ENCODE measurements at places on chromosomes 7 and 10.

- DNase-seq = no peak
Observed at GRCh38 chr10:633279-634245, 55.9 kb downstream of the DIP2C start.

DNA sequence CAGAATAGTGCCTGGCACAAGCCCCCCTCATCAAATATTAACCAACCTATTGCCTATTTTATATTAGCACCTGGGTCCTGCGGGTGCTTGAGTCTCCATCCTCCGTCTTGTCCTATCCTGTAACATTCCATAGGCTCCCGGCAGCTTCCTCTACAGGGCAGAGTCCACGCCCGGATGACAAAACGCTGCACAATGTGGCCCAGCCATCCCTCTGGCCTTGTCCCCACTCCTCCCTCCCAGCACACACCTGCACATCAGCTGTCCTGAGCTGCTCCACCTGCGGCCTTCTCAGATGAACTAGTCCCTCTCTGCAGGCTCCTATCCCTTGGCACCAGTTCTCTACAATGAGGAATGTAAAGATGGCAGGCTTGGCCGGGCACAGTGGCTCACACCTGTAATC is 153.5 kb upstream of the PDE1C start:
- no peak for DNase-seq

DNA sequence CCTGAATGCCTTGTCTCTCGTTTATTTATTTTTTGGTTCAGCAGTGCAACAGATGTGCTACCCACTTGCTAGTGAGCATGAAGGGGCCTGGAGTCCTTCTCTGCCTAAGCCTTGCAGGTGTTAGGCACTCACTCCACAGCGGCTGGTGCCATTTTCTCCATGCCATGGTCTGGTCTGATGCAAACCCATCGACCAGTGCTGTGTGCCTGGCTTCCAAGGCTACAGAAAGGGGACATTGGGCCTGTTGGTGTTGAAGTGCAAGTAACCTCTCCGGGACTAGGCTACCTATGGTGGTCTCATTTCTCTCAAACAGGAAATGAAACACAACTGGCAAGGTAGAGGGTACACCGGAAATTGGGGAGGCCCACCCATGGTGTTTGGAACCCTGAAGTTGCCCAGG is 198.1 kb downstream of the ADARB2 start:
- DNase-seq = no peak

- DNase-seq = no peak
Observed at GRCh38 chr7:78153285-78153684, 354.7 kb downstream of the PHTF2 start.

DNA sequence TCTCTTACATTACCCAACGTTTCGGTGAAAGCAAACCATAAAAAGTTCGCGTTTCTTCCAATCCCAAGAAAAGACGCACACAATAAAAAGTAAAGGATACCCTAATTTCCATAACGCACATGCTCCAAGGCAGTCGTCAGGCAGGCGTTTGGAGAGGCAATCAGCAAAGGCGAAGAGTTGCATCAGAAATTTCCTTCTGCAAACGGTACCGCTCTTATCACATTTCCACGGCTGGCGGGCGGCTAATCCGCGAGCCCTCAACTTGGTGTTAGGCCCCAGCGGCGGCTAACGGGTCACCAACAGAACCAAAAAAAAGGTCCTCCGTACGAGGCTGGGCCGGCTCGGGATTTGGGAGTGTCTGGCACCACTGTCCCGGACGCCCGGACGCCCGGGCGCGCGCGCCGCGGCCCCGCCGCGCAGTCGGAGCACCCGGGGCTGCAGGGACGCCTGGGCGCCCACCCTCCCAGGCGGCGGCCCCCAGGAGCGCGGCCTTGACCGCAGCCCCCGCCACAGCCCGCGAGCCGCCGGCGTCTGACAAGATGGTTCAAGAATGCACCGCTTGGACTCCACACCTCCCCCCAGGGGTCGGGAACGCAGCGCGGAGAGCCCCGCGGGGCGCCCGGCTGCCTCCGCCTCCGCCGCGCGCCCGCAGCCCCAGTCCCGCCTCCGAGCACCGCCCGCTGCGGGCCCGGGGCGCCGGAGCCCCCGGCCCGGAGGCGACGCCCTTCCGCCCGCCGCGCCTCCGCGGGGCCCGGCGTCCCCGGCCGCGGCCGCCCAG is 9.8 kb upstream of the GRB10 start:
- DNase-seq = peak; percentile 79

- DNase-seq = no peak
Observed at GRCh38 chr10:84204610-84205009, 10.3 kb downstream of the CDHR1 start.

DNA sequence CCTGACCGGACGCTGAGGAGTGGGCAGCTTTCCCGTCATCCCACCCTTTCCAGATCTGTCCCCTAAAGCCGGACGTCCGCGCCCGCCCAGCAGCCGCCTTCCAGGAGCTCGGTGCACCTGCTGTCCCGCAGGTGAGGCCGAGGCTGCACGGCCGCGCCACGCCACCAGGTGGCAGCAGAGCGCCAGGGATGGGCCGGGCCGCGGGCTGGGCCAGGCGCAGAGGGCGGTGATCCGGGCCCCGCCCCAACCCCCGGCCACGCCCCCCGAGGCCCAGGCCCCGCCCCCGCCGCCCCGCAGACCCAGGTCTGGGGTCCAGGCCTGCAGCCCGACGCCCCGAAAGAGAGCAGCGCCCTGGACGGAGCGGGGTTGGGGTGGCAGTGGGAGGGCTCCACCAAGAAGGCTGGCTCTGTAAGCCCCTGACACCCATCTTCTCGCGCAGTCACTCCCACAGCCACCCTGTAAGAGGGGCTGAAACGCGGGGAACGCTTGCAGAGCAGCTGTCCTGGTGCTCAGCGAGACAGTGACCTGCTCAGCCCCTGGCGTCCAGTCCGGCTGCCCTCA is 32.2 kb downstream of the FOXL3 start:
- peak; percentile 22 for DNase-seq

GRCh38 chr10:46317889-46318288 is 31.1 kb downstream of the ANTXRL start:
- no peak for DNase-seq

DNA sequence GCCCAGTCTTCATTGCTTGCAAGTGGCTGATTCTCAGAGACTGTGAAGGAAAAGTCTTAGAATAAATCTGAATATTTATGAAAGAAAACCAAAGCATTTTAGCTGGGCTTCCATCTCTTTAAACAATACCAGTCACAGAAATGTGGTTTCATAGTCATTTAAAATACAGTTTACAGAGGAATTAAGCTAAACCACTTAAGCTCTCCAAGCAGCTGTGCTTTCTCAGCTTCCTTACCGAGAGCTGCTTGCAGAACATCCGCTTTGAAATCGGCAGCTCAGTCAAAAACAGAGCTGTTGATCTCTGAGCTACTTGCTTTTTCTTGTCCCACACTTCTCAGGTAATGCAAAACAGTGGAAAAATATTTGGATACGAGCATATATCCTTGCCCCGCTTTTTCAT is 134.5 kb downstream of the DYNC1I1 start:
- DNase-seq = no peak

- peak; percentile 86 for DNase-seq
Observed at GRCh38 chr10:91603931-91604331, 28.9 kb downstream of the PPP1R3C start.

- DNase-seq = no peak
Observed at GRCh38 chr7:158904599-158904998, 48.2 kb downstream of the DYNC2I1 start.

DNA sequence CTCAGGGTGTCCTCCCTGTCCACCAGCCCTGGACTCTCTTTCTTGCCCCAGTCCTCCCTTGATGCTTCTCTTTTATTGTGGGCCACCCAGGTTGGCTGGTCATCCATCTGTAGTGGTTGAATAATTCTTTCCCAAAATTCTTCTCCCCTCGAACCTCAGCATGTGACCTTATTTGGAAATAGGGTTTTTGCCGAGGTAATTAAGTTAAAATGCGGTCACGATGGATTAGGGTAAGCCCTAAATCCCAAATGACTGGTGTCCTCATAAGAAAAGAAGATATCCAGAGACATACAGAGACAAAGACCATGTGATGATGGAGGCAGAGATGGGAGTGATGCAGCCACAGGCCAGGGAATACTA is 74.3 kb downstream of the GFRA1 start:
- no peak for DNase-seq

DNA sequence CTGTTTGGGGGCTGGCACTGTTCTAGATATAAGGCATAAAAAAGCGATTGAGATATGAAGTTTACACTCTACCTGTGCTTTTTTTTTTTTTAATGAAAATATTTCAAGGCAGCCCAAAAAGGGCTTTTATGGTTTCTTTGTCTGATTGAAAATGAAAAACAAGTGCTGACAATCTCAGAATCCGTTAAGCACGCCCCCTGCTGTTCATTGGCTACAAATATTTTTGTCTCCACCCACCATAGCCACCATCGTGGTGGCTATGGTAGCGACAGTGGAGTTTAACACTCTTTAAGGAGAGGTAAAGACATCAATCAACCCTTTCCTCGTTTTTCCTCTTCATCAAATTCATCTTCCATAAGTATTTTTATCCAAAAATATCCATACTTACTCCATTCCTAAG is 94.2 kb downstream of the CD36 start:
- DNase-seq = no peak

DNA sequence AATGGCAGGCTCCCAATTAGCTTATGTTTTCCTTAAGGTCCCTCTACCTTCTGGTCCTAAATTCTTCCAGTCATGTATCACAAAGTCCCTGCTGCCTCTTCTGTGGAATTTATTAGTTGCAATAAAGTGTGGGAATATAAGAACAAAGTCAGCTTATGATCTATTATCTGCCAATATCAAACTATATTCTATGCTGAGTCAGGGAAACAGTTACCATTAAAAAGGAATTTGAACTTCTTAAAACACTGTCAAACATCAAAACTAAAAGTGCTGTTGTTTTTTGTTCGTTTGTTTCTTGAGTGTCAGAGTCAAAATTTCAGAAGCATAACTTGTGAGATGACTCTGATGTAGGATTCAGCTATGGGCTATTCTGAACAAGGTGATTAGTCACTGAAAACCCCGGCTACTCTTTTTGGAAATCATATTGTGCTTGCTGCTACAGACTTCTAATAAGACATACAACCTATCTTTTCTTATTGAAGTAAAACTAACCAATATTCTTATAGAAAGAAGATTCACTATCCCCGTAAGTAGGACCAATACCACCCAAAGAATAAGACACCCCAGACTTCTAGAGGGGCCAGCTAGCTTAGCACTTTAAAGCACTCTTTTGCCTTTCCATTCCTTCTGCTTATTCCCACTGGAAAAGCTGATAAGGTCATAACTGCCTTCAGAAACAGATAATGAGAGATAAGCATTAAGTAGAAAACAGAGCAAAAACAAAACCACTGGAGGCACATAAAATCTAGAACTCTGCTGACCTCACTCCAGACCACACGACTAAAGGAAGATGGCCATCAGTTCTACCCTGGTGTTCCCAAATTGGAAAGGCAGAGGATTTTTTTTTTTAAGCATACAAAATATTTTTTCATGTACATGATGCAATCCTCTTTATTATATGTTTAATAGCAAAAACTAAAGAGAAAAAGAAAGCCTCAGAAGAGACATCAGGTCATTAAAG is 370.6 kb downstream of the PARD3 start:
- DNase-seq = no peak

- DNase-seq = peak; percentile 14
Observed at GRCh38 chr10:22049635-22050034, 46.1 kb upstream of the DNAJC1 start.

GRCh38 chr10:51691135-51691534 is 8.3 kb downstream of the CSTF2T start:
- DNase-seq = no peak

- DNase-seq = peak; percentile 17
Observed at GRCh38 chr7:41147606-41148485, 555.0 kb downstream of the INHBA start.

- peak; percentile 38 for DNase-seq
Observed at GRCh38 chr10:20100171-20100570, 283.9 kb downstream of the PLXDC2 start.

- no peak for DNase-seq
Observed at GRCh38 chr7:80869106-80869784, 49.6 kb downstream of the SEMA3C start.

- no peak for DNase-seq
Observed at GRCh38 chr7:149879766-149880637, 6.2 kb downstream of the ATP6V0E2 start.

DNA sequence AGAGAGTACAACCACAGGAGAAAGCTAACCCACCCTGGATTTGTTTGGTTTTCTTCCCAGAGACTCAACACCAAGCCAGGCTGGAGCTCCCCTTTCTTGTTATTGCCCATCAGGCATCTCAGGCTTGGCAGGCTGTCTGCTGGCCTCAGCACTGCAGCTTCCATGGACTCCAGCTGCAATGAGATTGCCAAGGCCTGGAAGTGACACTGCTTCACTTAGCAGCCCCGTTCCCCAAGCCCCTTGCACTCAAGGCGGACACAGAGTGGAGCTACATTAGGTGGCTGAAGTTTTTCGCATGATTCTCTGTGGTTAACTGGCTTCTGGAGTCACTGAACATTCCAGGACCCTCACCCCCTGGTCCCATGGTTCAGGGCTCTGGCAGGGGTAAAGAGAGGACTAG is 163.1 kb upstream of the GDF10 start:
- no peak for DNase-seq

DNA sequence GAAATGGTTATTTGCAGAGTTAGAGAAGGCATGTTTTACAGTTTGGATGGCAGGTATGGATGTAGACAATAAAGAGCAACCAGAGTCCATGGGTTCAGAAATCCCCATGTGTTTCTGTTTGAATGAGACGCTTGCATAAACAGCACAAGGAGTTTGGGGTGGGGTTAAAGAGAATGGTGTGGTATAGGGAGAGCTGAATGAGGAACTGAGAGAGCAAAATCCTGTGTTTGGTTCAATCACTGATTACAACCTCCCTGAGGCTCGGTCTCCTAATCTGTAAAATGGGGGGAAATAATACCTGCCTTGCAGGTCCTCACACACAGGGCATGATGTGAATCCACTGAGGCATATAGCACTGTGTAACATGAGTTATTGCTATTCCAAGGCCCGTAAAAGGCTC is 23.7 kb downstream of the CAV1 start:
- DNase-seq = no peak

DNA sequence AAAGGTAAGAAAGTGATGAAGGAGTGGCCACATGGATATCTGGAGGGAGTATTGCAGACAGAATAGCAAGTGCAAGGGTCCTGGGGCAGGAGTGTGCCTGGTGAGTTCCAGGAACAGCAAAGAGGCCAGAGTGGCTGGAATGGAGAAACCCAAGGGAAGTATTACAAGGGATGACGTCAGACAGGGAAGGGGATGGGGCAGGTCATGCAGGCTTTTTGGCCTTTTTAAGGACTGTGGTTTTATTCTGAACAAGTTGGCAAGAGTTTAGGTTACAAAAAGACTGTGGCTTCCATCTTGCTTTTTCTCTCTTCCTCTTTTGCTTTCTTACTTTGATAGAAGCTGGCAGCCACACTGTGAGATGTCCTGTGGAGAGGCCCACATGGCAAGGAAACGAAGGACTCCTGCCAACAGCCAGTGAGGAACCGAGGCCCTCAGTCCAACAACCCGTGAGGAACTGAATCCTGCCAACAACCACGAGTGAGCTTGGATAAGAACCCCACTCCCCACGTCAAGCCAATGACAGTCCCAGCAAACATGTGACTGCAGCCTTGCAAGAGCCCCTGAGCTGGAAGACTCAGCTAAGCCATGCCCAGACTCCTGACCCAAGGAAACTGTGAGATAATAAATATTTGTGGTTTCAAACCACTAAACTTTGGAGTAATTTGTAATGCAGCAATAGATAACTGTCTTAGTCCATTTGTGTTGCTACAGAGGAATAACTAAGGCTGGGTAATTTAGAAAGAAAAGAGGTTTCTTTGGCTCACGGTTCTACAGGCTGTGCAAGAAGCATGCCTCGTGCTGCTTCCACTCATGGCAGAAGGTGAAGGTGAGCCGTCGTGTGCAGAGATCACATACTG is 19.8 kb upstream of the KDM7A start:
- DNase-seq = peak; percentile 57

- DNase-seq = no peak
Observed at GRCh38 chr7:149229526-149229925, 9.9 kb upstream of the ZNF212 start.

GRCh38 chr7:1698951-1699350 is 28.9 kb downstream of the ELFN1 start:
- DNase-seq = no peak

Measured in fibroblast of skin of right biceps (primary cell).